ENCODE measurements at places on chromosomes 3 and 15. TPM values are rescaled to one million over a fixed set of nuclear protein-coding genes. Genes with fewer than 3 reads are reported as not detected.

The SGO1 gene
- 1.3 TPM for total RNA-seq

The ATP8B4 gene
- total RNA-seq, result 58.0 TPM

The TPRG1 gene
- total RNA-seq, result 58.0 TPM

The CHRFAM7A gene
- total RNA-seq, result 10.1 TPM

The IL16 gene
- 40.8 TPM for total RNA-seq

The CASR gene
- not detected for total RNA-seq

The DZIP1L gene
- 17.0 TPM for total RNA-seq

The RNU5B-1 gene
- total RNA-seq, result not detected

The AGTR1 gene
- 95.9 TPM for total RNA-seq

All from subcutaneous adipose tissue (tissue), 4 donors.